GM20000 (cell line): ENCODE measurements at places on chromosomes 3 and 15.

DNA sequence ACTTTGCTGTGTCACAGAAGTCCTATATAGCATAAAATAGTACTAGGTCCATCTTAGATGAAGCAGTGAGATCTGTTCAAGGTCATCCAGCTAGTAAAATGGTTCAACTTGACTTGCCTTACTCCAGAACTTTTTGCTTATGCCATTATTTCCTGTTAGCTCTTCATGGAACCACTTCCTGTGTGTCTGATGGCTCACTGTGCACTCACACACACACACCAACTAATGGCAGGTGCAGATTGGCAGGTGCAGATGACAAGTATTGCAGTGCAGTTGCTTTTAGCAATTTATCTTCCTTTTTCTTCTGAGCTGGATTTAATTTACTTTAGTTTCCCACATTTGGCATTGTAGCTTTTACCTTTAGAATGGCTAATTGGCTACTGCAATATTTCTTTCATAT, 29.8 kb downstream of the GOLGA8S start:
- DNase-seq: no peak

GRCh38 chr3:115581362-115582135, 41.8 kb upstream of the GAP43 start:
- DNase-seq: no peak

- DNase-seq: no peak
Measured at GRCh38 chr3:55884066-55884465, 397.0 kb upstream of the WNT5A start.

GRCh38 chr15:66852064-66852905, 150.2 kb downstream of the SMAD6 start:
- DNase-seq: no peak

DNA sequence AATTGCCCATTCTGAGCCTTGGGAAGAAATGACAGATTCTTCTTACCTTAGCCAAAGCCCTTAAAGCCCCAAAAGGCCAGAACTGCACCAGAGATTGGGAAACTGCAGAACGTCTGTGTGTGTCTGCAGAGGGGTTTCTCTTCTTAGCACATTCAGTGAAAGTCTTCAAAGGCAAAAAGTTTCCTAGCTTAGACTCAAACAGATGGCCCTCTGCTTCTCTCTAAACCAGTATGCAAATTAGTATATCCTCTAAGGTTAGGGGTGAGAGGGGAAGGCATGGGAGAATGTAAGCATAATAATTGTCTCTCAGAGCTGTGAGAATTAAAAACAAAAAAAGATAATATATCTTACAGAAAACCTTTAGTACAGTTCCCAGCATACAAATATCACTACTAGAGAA, 334.0 kb upstream of the MCTP2 start:
- DNase-seq: no peak

- DNase-seq: no peak
Measured at GRCh38 chr3:55235416-55235815, 251.7 kb downstream of the WNT5A start.

DNA sequence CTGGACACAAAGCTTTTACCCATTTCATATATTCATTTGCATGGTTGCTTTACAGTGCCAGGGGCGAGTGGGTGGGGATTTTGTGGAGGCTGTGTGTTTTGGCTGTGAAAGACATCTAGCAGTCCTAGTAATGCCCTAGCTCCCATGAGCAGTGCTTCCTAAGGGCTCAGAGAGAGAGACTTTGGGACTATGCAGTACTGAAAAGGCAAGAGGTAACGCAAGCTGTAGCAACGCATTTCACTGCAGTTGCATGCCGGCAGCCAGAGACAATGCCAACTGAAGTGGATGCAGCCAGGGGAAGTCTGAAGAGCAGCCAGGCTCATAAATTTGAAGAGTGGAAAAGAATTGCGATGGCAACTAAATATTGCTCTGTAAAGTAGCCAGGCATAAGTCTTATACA, 27.4 kb upstream of the ATP10A start:
- no peak for DNase-seq

DNA sequence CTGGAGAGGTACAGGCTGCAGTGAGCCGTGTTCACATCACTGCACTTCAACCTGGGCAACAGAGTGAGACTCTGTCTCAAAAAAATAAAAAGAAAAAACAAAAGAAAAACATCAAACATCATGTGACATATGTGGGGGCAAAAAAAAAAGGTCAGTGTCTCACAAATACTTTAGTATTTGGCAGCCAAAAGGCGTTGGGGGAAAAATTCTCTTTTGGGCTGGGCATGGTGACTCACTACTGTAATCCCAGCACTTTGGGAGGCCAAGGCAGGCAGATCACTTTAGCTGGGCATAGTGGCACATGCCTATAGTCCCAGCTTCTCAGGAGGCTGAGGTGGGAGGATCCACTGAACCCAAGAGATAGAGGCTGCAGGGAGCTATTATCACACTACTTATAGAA, 47.6 kb downstream of the TMCC1 start:
- DNase-seq: no peak

DNA sequence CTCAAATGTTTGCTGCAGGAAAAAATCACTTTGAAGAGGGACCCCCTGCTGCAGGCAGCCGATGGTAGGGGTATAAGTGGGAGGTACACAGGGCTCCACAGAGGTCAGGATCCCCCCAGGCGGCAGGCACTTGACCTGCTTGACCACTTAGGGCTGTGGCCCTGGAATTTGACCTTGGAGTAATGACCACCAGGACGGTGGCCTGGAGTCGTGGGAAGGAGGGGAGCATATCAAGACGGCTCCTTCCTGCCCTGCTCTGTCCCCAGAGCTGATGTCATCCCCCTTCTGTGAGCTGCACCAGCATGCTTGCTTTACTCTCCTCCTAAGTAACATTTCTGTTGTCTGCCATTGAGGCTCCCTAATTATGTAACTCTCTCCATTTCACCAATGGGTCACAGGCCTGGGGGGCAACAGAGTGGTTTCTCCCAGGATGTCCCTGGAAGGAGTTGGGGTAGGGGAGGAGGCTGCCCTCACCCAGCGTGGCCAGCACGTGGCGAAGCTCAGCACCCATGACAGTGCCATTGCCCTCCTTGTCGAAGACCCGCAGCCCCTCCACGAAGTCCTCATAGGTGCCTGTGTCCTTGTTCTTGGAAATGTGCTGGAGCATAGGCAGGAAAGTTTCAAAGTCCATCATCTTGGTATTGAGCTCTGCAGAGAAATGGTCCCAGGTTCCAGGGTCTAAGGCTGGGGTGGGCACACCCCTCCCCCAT, 4.1 kb downstream of the MYL3 start:
- no peak for DNase-seq

DNA sequence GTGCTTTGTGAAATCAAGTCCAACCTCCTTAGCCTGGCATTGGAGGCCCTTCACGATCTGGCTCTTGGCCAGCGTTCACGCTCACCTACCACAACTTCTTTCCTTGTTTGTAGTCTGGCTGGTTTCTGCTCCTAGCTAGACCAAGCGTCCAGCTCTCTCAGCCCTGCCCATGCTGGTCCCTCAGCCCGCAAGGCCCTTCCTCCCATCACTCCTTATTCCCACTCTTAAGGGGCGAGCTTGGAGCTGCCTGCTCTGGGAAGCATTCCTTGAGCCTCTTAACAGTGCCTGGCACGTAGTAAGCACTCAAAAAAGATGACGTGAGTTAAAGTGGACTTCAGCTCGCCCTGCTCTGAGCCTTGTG, 8.7 kb downstream of the SLC6A6 start:
- DNase-seq: no peak

DNA sequence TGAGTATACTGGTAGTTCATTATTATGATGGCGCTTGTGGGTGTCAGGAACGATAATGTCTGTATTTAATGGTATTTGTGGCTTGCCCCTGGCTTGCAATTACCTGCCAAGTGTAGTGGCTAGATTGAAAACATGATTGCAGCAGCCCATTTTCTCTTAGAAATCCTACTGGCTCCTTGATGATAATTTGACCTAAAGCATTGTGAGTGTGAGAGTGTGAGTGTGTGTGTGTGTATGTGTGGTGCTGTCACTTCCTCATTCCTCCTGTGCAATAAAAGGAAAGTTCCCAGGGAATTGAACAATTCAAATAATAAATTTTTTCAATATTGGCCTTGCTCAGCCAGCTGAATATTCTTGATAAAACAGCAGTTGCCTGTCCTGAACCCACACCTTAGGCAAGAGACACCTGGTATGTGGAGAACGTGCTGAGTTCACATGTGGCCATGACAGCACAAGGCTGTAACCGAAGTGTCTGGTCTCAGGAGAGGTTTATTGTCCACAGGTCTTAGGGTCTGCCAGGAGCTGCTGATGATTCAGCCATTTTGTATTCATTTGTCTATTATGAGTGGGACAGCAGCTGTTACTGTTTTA, 193.3 kb downstream of the CD47 start:
- no peak for DNase-seq

DNA sequence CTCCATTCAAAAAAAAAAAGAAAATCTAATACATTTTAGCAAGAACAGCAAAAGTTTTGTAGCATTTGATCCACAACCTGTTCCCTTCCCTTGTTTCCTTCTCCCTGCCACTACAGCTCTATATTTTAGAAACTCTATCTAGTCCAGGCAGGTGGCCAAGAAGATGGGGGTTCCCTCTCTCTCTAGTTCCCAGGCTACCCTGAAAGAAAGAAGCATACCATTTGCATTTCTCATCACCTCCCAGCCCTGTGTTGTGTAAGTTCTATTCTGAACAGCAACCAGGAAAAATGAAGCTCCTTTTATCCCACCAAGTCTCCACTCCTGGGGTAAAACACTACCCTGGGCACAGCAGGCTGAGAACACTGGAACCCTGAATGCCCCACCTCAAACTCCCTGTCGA, 100.0 kb downstream of the PCCB start:
- no peak for DNase-seq

GRCh38 chr3:23356923-23357322, 153.8 kb downstream of the UBE2E2 start:
- no peak for DNase-seq

DNA sequence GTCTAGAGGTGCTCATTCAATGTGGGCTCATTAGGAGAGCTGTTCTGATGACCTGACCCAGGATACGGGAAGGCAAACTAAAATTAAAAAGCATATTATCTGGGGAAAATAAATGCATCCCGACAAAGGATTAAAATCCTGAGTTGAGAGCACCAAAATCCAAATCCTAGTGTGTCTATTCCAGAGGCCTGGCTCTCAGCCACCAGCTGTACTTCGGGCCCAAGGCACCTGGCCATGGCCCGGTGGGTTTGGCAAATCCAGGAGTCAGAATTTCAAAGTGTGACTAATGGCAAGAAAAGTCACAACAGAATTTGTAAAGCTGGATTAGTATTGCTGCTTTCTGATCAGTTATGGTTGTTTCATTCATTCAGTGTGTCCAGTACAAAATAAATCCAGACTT, 2.6 kb upstream of the LYSMD4 start:
- DNase-seq: no peak

- no peak for DNase-seq
Measured at GRCh38 chr3:9994086-9994844, 7.6 kb upstream of the EMC3 start.

GRCh38 chr3:69085168-69085832, 563 bp downstream of the ARL6IP5 start:
- DNase-seq: no peak

GRCh38 chr3:110989446-110989845, 82.2 kb upstream of the NECTIN3 start:
- no peak for DNase-seq

GRCh38 chr3:71208211-71209095, 375.1 kb downstream of the FOXP1 start:
- no peak for DNase-seq

DNA sequence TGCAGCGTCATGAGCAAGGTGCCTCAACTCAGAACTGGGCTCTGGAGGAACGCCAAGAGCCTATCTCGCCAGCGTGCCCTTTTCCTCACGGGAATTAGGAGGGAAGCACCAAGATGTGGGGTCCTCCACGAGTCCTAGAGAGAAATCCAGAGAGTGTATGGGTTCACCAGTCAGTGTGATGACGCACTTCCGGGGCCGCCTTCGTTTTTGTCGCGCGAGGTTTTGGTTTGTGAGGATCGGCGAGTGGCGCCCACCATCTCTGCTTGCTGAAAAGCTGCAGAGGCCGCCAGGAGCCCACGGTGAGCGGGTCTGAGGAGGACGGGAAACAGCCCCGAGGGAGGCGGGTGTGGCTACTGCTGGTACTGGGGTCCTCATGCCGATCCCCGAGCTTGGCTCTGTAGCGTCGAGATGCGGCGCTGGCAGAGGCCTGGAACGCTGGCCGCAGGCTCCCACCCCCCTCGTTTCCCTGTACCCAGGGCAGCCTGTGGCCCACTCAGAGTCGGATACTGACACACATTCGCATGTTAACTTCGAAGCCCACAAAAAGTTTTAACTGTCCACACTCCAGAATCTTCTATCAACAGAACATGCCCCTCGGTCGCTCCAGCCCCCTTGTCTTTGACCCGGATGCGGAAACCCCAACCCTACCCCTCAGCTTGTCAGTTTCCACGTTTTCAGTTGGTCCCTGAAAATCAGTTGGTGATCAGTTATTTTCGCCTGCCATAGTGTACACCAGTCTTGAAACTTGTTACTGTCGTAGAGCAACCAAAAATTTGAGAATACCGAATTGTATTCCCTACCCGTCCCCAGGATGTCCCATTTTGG, 30.4 kb downstream of the ZNF662 start:
- DNase-seq: no peak

DNA sequence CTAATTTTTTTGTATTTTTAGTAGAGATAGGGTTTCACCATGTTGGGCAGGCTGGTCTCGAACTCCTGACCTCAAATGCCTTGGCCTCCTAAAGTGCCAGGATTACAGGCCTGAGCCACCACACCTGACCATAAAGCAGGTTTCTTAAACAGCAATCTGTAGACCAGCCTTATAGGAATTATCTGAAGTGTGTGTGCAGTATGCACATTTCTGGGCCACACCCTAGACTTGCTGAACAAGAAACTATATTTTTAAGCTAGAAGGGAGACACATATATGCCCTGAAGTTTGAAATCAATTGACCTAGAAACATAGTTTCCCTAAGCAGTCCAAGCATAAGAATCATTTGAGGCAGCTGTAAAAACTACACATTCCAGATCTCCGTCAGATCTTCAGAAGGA, 805.7 kb downstream of the TUSC7 start:
- no peak for DNase-seq

- no peak for DNase-seq
Measured at GRCh38 chr3:8621872-8622271, 22.7 kb downstream of the SSUH2 start.

DNA sequence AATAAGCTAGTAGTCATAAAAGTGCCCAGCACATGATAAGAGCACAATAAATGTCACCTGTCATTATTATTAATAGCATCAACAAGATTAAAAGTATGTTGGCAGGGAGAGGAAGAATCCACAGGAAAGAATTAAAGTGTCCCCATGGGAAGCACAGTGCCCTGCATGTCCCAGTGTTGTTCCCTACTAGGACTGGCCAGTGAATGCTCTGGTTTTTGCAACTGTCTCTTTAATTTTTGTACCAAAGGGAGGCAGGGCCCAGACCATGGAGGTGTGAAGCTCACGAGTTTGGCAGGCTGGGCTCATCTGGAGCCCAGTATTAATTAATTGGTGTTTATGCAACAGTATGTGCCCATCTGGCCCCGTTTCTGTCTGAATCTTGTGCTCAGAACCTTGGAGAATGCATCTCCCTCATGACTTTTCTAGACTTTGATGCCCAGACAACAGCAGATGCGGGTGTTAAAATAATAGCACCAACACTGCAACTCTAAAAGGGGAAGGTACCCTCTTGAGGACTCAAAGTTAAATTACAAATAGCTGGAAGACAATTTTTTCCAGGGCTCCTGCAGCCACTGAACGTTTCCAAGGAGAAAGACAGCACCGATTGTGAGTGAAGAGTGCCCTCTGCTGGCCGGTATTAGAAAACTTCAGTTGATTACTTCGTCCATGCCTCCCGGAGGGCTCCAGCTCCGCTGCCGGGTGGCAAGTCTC, 71.9 kb upstream of the SPATA12 start:
- peak; percentile 62 for DNase-seq
